CD4-positive, alpha-beta memory T cell (primary cell): ENCODE measurements at places on chromosomes 4 and X. TPM values are rescaled to one million over a fixed set of nuclear protein-coding genes. Genes with fewer than 3 reads are reported as not detected.

DNA sequence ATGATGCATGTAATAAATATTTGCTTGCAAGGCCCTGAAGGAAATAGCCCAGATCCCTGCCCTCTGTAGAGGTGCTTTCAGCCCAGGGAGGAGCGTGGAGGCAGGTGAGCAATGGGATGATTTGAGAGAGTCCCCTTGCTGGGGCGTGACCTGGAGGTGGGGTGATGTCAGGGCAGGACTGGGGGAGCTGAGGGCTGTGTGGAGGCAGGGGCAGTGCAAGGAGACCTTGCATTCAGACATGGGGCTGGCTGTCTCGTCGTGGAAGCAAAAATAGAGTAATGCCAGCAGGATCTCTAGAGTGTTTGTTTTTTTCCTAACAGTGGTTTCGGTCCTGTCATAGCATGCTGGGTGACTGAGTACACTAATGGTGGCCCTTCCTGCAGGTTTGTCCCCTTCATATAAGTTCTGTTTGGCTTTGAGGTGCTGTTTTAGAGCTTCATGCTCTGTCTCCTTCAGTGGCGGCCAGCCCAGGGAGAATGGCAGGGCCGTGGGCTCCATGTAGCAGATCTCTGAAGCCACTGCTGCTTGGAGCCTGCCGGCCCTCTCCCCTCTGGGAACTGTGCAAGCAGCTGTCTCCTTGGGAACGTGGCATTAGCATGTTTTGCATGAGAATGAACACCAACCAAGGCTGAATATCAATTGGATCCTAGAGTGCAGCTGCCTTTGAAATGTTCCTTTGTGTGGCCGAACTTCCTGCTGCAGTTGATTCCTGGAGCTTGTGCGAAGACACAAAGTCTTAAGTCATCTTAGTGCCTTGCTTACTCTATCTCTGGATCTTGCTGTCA lies 39.3 kb upstream of the CLDN34 start:
- H3K4me3 ChIP-seq = no peak overlapping the region
- H3K27me3 ChIP-seq = no peaks in the 10 kb centered on the region
- H3K36me3 ChIP-seq = no peaks in the 10 kb centered on the region
- no peaks in the 10 kb centered on the region for H3K4me1 ChIP-seq
- no peak overlapping the region for H3K27ac ChIP-seq
- DNase-seq = no peak

DNA sequence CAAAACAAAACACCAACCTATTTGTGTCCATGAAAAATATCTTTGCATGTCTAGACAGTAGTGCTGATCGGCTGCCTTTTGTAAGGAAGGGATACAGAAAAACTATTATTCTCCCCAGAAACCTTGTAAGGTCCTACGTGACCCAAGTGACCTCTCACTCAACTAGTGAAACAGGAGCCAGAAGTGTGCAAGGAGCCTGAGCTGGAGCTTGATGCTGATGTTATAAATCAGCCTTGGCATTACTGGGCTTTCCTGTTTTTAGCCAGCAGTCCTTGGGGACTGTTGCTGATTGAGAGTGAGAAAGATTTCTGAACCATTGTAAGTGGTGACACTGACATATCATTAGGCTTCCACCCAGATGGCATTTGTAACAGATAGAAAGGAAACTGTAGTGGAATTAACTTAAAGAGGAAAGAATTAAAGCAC lies 100.8 kb upstream of the LIMCH1 start:
- no peaks in the 10 kb centered on the region for H3K4me1 ChIP-seq
- H3K4me3 ChIP-seq = no peak overlapping the region

DNA sequence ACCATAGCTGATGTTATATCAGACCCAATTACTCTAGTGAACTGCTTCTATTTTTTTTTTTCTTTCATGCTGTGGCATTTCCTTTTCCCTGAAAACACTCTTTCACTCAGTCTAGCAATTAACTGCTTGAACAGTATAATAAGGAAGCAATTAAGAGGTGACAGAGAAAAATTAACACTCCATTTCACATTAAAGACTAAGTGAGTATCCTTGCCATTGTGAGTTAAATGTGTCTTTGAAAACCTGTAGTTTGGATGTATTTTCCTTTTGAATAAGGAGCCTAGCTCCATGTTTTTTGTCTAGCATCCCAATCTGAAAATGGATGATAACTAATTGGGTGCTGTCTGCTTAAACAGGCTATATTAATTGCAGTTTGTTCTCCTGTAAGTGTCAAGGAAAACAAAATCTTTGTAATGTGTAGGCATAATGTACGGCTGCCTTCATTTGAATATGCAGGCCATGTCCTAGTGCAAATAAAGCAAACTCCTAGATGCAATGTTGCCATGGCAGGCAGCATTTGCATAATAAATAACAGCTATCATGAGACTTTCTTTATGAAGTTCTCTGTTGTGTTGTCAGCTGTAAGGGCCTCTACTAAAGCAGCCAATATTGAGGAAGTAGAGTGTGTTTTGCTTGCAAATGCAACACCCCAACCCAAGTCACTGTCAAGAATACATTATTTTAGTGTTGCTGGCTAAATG lies 416.7 kb downstream of the ZIC3 start:
- no peak overlapping the region for H3K27ac ChIP-seq
- no peaks in the 10 kb centered on the region for H3K36me3 ChIP-seq
- H3K4me1 ChIP-seq = no peaks in the 10 kb centered on the region
- H3K27me3 ChIP-seq = no peaks in the 10 kb centered on the region
- DNase-seq = no peak

GRCh38 chr4:67542076-67542475 lies 3.2 kb downstream of the CENPC start:
- H3K36me3 ChIP-seq = peaks cover 17% of the 10 kb centered on the region
- H3K4me3 ChIP-seq = no peak overlapping the region
- H3K4me1 ChIP-seq = peaks cover 29% of the 10 kb centered on the region
- DNase-seq = no peak
- no peak overlapping the region for H3K27ac ChIP-seq

DNA sequence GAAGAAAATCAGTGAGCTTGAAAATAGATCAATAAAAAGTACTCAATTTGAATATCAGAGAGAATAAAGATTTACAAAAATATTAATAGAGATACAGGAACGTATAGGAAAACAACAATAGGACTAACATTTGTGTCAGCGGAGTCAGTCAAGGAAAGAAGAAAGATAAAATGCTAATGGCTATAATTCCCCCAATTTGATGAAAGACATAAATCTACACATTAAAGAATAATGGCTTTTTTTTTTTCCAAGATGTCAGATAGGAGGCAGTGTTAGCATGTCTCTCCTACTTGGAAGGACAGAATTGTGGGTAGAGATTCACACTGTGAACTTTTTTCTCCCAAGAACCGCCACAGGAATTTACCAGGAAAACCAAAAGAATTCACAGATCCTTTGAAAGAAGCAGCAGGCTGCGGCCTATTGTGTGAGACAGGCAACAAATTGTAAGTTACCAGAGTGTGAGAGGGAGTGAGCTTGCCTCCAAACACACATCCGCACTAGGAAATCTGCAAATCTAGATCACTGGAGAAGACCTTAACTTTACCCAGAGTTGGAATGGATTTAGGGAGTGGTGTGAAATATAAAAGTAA lies 249.9 kb downstream of the PRDM5 start:
- no peak for DNase-seq
- no peaks in the 10 kb centered on the region for H3K36me3 ChIP-seq
- no peak overlapping the region for H3K4me3 ChIP-seq
- no peaks in the 10 kb centered on the region for H3K27me3 ChIP-seq
- no peak overlapping the region for H3K27ac ChIP-seq

- H3K4me1 ChIP-seq = no peaks in the 10 kb centered on the region
- no peaks in the 10 kb centered on the region for H3K36me3 ChIP-seq
- no peak for DNase-seq
- no peak overlapping the region for H3K4me3 ChIP-seq
- no peak overlapping the region for H3K27ac ChIP-seq
These were observed 36.9 kb downstream of the STARD8 start for GRCh38 chrX:68684291-68684918.

- H3K4me1 ChIP-seq = no peaks in the 10 kb centered on the region
- no peaks in the 10 kb centered on the region for H3K27me3 ChIP-seq
- no peak for DNase-seq
- no peak overlapping the region for H3K4me3 ChIP-seq
- no peaks in the 10 kb centered on the region for H3K36me3 ChIP-seq
These were observed 234.3 kb downstream of the HS3ST1 start for GRCh38 chr4:11194431-11194830.

DNA sequence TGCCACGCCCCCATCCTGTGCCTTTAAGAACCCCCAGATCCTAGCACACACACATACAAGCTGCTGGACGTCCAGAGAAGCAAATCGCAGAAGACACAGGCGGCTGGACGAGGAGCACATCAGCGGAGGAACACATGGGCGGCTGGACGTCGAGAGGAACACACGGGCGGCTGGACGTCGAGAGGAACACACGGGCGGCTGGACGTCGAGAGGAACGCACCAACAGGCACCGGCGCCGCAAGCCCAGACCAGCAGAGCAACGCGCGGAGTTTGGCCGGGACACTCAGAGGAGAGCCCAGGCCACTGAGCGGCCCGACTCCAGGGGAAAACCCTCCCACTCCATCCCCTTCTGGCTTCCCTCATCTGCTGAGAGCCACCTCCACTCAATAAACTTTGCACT lies 17.2 kb downstream of the ZCCHC13 start:
- no peaks in the 10 kb centered on the region for H3K36me3 ChIP-seq
- H3K4me3 ChIP-seq = no peak overlapping the region
- DNase-seq = no peak
- no peak overlapping the region for H3K27ac ChIP-seq
- no peaks in the 10 kb centered on the region for H3K27me3 ChIP-seq
- H3K4me1 ChIP-seq = no peaks in the 10 kb centered on the region

Gene MTNR1A
- total RNA-seq = not detected

Gene FGFR3
- 0.67 TPM for total RNA-seq

Gene UGT2B10
- not detected for total RNA-seq
